NCI-H2081 (cell line): ENCODE measurements at places on chromosomes 2 and 18.

GRCh38 chr2:198127627-198128026 lies 323.2 kb downstream of the PLCL1 start:
- peak; percentile 65 for DNase-seq

DNA sequence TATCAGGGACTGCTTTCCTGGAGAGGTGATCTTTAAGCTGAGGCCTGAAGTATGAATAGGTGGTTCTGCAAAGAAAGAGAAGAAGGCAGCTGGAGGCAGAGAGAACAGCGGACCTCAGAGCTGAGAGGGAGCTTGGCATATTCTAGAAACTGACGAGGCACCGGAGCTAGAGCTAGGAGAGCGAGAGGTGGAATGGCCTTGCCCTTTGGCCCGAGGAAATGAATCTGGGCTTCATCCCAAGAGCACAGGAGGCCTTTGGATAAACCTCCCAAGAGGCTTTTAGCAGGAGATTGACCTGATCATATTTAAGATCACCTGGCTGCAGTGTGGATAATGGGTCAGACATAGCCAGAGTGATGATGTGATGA lies 7.9 kb downstream of the DYSF start:
- DNase-seq: no peak

GRCh38 chr2:49569176-49569575 lies 414.9 kb upstream of the FSHR start:
- DNase-seq: no peak

GRCh38 chr18:79789901-79790890 lies 7.5 kb upstream of the KCNG2 start:
- no peak for DNase-seq

DNA sequence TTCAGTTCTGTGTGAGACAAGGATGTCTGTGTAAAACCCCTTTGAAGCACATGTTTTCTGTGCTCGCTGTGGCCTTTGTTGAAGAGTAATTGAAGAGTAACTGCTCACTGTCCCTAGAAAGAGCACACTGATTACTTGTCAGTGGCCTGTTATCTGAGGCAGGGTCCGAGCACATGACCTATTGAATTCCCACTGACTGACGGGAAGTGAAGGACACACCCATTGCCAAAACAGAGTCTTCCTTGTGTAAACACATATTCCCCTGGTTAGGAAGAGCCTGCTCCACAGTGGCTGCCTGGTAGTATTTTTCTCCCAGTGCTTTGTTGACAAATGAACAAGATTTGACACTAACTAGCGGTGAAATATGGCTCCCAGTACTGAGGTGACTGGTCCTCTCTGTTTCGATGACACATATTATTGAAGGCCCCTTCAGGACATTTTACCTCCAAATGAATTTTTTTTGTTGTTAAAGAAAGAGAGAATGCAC lies 148.5 kb upstream of the GYPC start:
- DNase-seq: no peak

GRCh38 chr2:131044075-131044756 lies 49.0 kb downstream of the FAM168B start:
- DNase-seq: no peak

DNA sequence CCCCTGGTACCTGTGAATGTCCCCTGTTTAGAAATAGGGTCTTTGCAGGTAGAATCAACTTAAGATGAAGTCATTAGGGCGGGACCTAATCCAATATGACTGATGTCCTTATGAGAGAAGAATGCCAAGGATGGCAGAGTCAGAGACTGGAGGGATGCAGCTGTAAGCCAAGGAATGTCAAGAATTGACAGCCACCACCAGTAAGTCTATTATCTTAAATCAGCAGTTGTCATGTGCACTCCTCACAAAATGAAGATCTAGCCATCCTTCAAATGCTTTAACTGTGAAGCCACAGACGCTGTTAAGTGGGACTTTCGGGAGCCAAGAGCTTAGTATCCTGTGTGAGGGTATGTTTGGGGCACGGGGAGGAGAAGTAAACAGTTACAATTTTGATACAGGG lies 83.2 kb downstream of the ITGA4 start:
- DNase-seq: no peak

DNA sequence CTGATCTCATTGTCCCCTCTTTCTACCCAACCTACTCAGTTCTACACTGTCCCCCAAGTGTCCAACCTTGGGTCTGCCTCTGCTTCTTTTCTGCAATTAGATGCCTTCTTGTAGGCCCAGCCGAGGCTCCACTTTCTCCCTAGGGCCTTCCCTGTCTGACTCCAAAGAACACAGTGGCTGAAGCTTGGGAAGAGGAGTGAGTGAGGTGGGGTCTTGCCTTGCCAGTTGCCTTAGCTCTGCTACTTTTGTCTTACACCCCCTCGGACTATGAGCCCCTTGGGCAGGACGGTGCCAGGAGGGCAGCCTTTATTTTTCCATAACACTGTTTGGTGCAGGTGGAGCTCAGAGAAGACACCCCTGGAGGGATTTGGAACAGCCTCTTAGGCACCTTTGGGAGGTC lies 345.1 kb downstream of the CYP26B1 start:
- DNase-seq: no peak

GRCh38 chr2:189799531-189799930 lies 15.3 kb downstream of the PMS1 start:
- no peak for DNase-seq

DNA sequence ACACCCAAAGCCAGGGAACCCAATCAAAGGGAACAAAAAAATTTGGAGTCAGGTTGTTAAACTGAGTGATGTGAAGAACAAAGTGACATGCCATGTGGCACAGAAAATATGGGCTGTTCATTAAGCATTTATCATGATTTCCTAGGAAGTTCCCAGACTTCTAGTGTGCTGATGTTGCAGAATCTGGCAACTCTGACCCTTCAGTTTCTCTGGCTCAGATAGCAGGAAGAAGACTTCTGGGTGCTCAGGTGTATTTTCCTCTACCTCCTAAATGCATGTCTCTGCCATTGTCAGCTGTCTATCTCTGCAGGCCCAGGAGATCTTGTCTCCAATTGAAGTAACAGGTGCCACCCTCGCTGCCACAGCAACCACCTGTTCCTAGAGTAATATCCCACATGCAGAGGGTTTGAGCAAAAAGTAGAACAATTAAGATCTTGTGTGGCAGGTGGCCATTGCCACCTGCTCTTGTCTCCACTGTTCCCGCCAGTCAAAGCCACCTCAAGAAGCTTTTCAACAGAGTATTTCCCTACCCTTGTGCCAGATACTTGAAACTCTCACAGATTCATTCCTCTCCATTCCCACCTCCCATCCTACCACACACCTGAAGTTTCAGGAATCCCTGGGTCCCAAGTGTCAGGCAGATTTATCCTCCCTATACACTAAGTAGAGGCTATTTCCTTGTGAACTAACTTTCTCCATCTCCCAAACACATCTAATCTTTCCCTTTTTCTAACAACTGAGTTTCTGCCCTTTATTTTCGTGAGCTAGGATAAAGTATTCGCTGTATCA lies 533.7 kb upstream of the CHAC2 start:
- DNase-seq: no peak

- DNase-seq: no peak
These were observed 230.4 kb upstream of the HS6ST1 start for GRCh38 chr2:128549094-128549493.

- no peak for DNase-seq
These were observed 57.1 kb upstream of the PKDCC start for GRCh38 chr2:41990688-41991087.

- DNase-seq: no peak
These were observed 77.6 kb downstream of the AFF3 start for GRCh38 chr2:100064592-100065428.

DNA sequence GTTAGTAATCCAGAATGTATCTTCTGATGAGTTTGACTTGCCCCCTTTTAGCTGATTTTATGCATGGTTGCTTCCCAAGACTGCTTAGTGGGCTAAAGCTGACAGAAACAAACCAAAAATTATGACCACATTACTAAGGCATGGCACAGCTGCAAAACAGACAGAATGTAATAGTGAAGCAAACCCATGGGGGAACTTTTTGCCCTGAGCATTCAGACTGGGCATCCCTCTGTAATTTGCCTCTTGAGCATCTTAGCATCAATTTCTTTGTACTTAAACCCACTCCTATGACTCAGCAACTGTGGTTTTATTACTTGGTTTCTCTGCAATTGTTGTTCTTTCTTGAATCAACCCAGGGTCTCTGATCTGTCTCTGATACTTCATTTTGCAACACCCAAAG lies 487.3 kb upstream of the DCC start:
- DNase-seq: no peak

GRCh38 chr2:191678437-191679100 lies 633 bp downstream of the NABP1 start:
- DNase-seq: peak; percentile 11

GRCh38 chr2:99602476-99602875 lies 112.7 kb upstream of the REV1 start:
- DNase-seq: no peak

- DNase-seq: no peak
These were observed 647.1 kb downstream of the GALR1 start for GRCh38 chr18:77896586-77897252.

GRCh38 chr2:144682248-144682647 lies 162.3 kb upstream of the ZEB2 start:
- no peak for DNase-seq

GRCh38 chr2:69639266-69639665 lies 4.3 kb downstream of the AAK1 start:
- no peak for DNase-seq
